Activated naive CD8-positive, alpha-beta T cell treated with anti-CD3 and anti-CD28 coated beads for 36 hours (primary cell): ENCODE measurements at places on chromosomes 1 and 21.
A peak's percentile ranks its signal among the peaks of the same experiment; 100 is the strongest.

GRCh38 chr1:64287071-64287470 is 83.6 kb downstream of the UBE2U start:
- H3K4me1 ChIP-seq: no peaks in the 10 kb centered on the region
- H3K4me3 ChIP-seq: no peak overlapping the region
- peaks cover 5% of the 10 kb centered on the region for H3K27me3 ChIP-seq
- H3K27ac ChIP-seq: no peak overlapping the region
- H3K36me3 ChIP-seq: no peaks in the 10 kb centered on the region

DNA sequence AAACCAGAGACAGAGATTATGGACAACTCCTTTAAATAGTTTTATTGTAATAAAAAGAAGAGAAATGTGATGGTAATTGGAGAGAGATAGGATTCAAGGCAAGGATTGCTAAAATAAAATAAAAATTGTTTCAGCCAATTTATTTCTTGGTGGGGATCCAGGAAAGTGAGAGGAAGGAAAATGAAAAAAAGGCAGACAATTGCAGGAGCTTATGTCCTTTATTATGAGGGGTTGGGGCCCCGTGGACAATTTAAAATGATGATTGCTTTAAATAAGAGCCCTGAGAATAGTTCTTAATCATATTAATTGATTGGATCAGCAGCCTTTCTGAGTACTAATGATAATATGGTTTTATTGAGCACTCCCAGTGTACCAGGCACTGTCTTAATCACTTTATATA is 40.2 kb downstream of the RGS2 start:
- H3K36me3 ChIP-seq: no peaks in the 10 kb centered on the region
- peaks cover 9% of the 10 kb centered on the region for H3K27me3 ChIP-seq
- no peak overlapping the region for H3K27ac ChIP-seq
- DNase-seq: no peak

- H3K4me3 ChIP-seq: no peak overlapping the region
- no peak for DNase-seq
- H3K36me3 ChIP-seq: no peaks in the 10 kb centered on the region
- H3K4me1 ChIP-seq: no peaks in the 10 kb centered on the region
- H3K27ac ChIP-seq: no peak overlapping the region
Observed at GRCh38 chr21:38067086-38067739, 151.0 kb upstream of the KCNJ6 start.

DNA sequence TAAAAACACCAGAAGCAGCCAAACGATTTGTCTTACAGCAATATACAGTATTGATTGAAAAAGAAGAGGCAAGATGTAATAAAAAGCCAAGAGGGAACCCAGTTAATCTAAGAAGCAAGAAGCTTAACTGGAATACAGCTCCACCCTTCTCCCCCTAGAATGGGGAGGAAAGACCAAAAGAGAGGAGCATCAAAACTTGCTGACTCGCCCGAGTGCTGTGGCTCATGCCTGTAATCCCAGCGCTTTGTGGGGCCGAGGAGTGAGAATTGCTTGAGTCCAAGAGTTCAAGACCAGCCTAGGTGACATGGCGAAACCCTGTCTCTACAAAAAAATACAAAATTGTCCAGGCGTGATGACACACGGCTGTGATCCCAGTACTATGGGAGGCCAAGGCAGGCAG is 32.2 kb downstream of the BRWD1 start:
- peaks cover 5% of the 10 kb centered on the region for H3K4me1 ChIP-seq
- H3K27me3 ChIP-seq: no peaks in the 10 kb centered on the region
- peaks cover 6% of the 10 kb centered on the region for H3K36me3 ChIP-seq
- DNase-seq: no peak

- peaks cover 67% of the 10 kb centered on the region for H3K36me3 ChIP-seq
- DNase-seq: no peak
- no peaks in the 10 kb centered on the region for H3K27me3 ChIP-seq
- H3K4me1 ChIP-seq: no peaks in the 10 kb centered on the region
- H3K4me3 ChIP-seq: no peak overlapping the region
Observed at GRCh38 chr1:180728472-180729106, 96.8 kb downstream of the XPR1 start.

- DNase-seq: peak; percentile 57
- peak overlapping the region; percentile 72 for H3K4me3 ChIP-seq
- peaks cover 22% of the 10 kb centered on the region for H3K36me3 ChIP-seq
- H3K27ac ChIP-seq: peak overlapping the region; percentile 100
- H3K27me3 ChIP-seq: no peaks in the 10 kb centered on the region
Observed at GRCh38 chr1:116737855-116738321, 16.3 kb upstream of the CD2 start.

GRCh38 chr21:35256468-35256988 is 207.4 kb upstream of the RUNX1 start:
- peaks cover 3% of the 10 kb centered on the region for H3K36me3 ChIP-seq
- H3K4me3 ChIP-seq: no peak overlapping the region
- no peak for DNase-seq
- H3K27me3 ChIP-seq: no peaks in the 10 kb centered on the region
- H3K27ac ChIP-seq: no peak overlapping the region
- peaks cover 8% of the 10 kb centered on the region for H3K4me1 ChIP-seq

- peaks cover 17% of the 10 kb centered on the region for H3K4me1 ChIP-seq
- H3K27me3 ChIP-seq: peaks cover 21% of the 10 kb centered on the region
- no peak for DNase-seq
- H3K36me3 ChIP-seq: no peaks in the 10 kb centered on the region
- H3K4me3 ChIP-seq: no peak overlapping the region
Observed at GRCh38 chr1:161718559-161719324, 2.6 kb upstream of the FCRLB start.

DNA sequence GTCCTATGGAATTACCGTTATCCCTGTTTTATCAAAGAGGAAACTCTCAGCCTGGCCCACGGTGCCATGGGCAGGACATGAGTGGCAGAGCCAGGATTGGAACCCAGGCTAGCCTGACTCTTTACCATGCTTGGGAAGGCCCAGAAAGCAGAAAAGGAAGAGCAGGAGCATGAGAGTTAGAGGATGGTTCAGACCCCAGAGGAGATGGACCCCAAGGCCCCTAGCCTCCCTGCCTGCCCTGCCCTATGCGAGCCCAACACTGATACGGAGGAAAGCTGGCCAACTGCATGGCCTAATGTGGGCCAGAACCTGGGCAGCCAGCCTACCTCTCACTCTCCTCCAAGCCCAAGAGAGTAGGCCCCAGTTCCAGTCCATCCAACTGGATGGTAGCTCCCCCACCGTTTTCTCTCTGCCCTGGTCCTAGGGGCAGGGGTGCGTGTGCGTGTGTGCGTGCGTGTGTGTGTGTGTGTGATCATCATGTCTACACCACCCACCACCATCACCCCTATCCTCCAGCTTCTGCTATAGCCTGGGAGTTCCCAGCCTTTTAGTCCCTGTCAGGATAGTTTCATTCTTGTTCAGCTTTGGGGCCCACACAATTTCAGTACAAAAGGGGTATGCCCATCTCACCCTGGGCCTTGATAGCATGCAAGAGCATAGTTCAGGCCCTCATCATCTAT is 15.4 kb upstream of the MEX3A start:
- peak; percentile 72 for DNase-seq
- H3K36me3 ChIP-seq: no peaks in the 10 kb centered on the region
- H3K4me1 ChIP-seq: peaks cover 53% of the 10 kb centered on the region
- peak overlapping the region; percentile 94 for H3K27ac ChIP-seq
- peak overlapping the region; percentile 11 for H3K4me3 ChIP-seq
- peaks cover 27% of the 10 kb centered on the region for H3K27me3 ChIP-seq

DNA sequence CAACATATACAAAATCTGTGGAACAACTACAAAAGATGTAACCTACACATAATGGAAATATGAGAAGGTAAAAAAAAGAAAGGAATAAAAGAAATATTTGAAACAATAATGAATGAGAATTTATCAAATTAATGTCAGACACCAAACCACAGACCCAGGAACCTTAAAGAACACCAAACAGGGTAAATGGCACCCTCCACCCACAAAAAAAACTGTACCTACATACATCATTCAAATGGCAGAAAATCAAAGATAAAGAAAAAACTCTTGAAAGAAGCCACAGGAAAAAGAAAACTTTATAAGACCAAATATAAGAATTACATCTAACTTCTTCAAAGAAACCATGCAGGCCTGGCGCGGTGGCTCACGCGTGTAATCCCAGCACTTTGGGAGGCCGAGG is 54.0 kb downstream of the IL12RB2 start:
- no peaks in the 10 kb centered on the region for H3K27me3 ChIP-seq
- no peak overlapping the region for H3K4me3 ChIP-seq
- DNase-seq: no peak
- no peak overlapping the region for H3K27ac ChIP-seq

DNA sequence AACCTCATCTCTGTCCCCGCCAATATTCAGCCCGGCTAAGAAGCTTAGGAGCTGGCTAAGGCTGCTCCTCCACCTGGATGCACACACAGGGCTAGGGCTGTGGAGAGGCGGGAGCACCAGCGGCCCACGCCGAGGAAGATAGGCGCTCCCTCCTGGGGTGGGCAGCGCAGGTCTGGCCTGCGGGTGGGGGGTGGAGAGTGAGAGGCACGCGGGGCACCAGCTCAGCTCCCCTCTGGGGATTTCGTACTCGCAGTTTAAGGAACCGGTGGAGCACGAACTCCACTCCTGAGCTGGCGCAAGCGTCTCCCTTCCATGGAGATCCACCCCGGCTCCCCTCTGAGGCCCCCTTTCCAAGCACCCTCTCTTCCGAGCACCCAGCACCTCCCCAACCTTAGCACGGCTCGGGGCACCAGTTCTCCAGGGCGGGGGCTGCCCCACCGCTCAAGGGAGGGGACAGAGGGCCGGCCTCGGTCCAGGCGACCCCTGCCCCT is 433 bp upstream of the KAZN start:
- no peak for DNase-seq
- H3K27ac ChIP-seq: no peak overlapping the region
- H3K27me3 ChIP-seq: peaks cover 74% of the 10 kb centered on the region

- peaks cover 8% of the 10 kb centered on the region for H3K27me3 ChIP-seq
- H3K4me1 ChIP-seq: peaks cover 39% of the 10 kb centered on the region
- peak overlapping the region; percentile 99 for H3K4me3 ChIP-seq
- peak; percentile 84 for DNase-seq
- H3K36me3 ChIP-seq: peaks cover 34% of the 10 kb centered on the region
Observed at GRCh38 chr1:119712342-119713038, 756 bp downstream of the PHGDH start.

DNA sequence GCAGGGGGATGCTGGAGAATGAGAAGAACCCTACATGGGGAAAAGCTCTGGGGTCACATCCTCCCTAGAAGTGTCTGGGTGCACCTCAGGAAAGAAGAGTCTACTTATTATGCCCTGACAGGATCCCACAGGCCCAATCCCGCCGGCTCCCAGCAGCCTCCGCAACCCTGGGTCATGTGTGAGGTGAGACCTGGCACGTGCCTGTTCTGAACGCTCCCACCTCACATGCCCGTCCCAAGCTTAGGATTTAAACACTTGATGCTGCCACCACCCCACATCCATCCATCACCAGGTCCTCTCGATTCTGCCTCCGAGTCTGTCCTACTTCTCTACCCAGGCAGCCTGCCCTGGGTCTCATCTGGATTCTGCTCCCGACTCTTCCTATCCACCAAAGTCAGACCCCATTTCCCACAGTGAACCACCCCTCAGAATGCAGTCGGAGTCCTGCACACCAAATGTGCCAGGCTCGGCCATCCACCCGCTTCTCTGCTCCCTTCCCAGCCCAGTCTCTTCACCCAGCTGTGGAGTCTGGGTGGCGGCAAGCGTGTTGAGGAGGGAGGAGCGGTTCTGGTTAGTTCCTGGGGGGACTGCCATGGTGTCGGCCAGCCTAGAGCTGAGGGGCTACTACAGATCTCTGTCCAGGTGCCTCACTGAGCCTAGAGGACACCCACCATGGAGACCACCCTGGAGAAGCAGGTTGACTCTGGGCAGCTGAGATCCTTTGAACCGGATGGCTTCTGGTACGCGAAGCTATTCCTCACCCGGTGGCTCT is 23.9 kb downstream of the SLC2A1 start:
- no peaks in the 10 kb centered on the region for H3K27me3 ChIP-seq
- H3K27ac ChIP-seq: peak overlapping the region; percentile 89
- H3K4me3 ChIP-seq: no peak overlapping the region

DNA sequence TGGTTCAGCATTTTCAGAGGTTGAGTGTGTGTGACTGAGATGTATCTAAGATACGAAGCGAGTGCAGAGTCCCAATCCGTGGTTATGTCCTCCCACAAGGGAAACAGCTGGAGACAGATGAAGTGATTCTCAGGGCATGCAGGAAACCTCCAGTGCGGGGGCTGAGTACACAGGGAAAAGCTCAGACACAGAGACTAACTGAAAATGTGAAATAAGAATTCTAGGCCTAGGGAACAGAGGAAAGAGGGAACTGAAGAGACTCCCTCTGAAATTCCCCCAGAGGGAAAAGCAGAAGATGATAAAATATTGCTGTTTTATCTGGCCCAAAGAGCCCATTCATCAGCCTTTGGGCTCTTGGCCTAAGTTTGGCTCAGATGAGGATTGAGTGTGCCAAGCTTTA is 116.8 kb downstream of the LRRC53 start:
- H3K27ac ChIP-seq: no peak overlapping the region
- H3K4me3 ChIP-seq: no peak overlapping the region
- H3K36me3 ChIP-seq: no peaks in the 10 kb centered on the region
- DNase-seq: no peak
- H3K27me3 ChIP-seq: peaks cover 5% of the 10 kb centered on the region
- no peaks in the 10 kb centered on the region for H3K4me1 ChIP-seq

DNA sequence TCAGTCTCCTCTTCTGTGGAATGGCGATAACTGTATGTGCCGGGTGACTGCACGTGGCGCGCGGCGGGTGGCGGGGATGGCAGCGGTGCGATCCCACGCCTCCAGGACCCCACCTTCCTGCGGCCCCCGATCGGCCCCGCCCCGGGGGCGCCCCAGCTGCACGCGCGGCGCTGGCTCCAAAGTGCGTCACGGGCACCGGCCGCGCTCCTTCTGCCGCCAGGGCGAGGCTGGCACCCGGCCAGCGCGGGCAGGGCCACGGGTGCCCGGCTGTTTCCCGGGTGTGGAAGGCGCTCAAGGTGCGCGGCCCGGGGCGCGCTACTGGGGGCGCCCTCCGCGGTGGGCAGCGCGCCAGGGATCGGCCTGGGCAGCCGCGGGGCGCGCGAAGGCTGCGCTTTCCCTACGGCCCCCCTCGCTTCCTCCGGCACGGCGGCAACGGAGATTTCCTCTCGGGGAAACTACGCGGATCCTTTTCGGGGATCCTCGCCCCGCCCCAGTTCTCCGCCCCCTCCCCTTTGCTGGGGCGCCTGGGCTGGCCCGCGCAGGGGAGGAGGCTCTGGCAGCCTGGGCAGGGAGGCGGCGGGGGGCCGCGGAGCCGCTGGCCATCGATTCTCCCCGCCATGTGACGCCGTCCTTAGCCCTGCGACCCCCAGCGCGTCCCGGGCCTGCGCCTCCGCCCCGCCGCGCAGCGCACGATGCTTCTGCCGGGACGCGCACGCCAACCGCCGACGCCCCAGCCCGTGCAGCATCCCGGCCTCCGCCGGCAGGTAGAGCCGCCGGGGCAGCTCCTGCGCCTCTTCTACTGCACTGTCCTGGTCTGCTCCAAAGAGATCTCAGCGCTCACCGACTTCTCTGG is at the start of gene EVA1C:
Gene EVA1C, plus strand, starts transcription at position 545 of the 853 bp plus-strand sequence. Its CDS starts 148 bp downstream, at position 693.
- peak within 1 kb of the TSS; percentile 94 for H3K4me3 ChIP-seq
- H3K4me1 ChIP-seq: peaks cover 39% of the 10 kb centered on the region
- H3K27me3 ChIP-seq: no peaks in the 10 kb centered on the region
- peaks cover 16% of the 10 kb centered on the region for H3K36me3 ChIP-seq
- peak within 1 kb of the TSS; percentile 97 for H3K27ac ChIP-seq
- DNase-seq: peak; percentile 81

GRCh38 chr21:23686737-23687523 is 1920.4 kb downstream of the MRPL39 start:
- no peak for DNase-seq
- no peak overlapping the region for H3K4me3 ChIP-seq
- H3K4me1 ChIP-seq: no peaks in the 10 kb centered on the region
- H3K36me3 ChIP-seq: no peaks in the 10 kb centered on the region
- H3K27me3 ChIP-seq: peaks cover 10% of the 10 kb centered on the region

GRCh38 chr1:231807541-231807940 is 181.0 kb downstream of the DISC1 start:
- H3K36me3 ChIP-seq: no peaks in the 10 kb centered on the region
- H3K27ac ChIP-seq: no peak overlapping the region
- no peaks in the 10 kb centered on the region for H3K27me3 ChIP-seq
- H3K4me1 ChIP-seq: no peaks in the 10 kb centered on the region
- no peak overlapping the region for H3K4me3 ChIP-seq
- no peak for DNase-seq
